ENCODE measurements at places on chromosomes 1 and 21.

- DNase-seq: no peak
Measured at GRCh38 chr1:182587666-182588499, 1.2 kb downstream of the RNASEL start.

- DNase-seq: no peak
Measured at GRCh38 chr1:81129776-81130175, 671.0 kb upstream of the ADGRL2 start.

DNA sequence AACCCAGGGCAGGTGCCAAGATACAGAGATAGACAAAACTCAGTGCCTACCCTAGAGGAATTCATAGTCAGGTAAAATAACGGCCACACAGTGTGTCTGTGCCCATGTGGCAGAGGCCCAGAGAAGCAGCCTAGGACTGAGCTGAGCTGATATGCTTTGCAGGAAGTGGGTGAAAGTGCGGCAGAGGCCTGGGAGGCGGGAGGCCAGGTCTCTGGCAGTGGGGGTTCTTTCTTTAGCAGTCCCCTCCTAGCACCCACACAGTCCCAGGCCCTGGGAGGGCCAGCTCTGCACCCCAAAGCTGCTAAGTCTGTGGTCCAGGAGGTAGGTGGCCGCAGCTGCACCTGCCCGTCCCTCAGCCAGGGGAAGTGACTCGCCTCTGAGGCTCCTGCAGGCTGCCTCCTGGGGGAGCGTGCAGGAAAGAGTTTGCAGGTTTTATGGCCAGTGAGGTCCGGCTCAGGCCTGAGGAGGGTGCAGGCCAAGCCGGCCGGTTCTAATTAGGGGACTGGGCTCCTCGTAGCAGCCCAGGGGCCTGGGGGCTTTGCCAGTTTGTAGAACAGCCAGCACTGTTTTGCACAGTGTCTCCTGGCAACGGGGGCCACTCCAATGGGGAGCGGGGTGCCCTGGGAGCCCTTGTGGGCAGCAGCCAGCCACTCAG, 107.9 kb downstream of the SPSB1 start:
- DNase-seq: no peak

GRCh38 chr1:220878191-220879075, 810 bp upstream of the HLX start:
- no peak for DNase-seq

DNA sequence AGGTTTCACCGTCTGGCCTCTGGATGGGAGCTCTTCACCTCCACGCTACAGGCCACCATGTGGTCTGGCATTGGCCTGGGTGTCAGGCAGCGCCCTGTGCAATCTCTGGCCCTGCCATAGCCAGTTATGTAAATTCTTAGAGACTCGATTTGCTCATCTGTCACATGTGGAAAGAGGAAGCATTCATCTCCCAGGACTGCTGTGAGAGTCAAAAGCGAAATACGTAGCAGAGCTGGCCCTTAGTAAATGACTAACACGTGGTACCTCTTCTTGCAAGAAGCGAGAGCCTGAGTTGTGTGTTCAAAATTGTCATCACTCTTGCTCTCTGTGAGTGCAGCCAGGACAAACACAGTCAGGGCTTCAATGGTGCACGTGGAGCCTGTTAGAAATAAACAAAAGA, 159.0 kb upstream of the BACE2 start:
- DNase-seq: no peak

- no peak for DNase-seq
Measured at GRCh38 chr1:86380257-86380861, 15.8 kb downstream of the ODF2L start.

- DNase-seq: peak; percentile 12
Measured at GRCh38 chr1:94723894-94724293, 96.3 kb upstream of the SLC44A3 start.

GRCh38 chr1:57987523-57987922, 559.0 kb downstream of the OMA1 start:
- DNase-seq: no peak

DNA sequence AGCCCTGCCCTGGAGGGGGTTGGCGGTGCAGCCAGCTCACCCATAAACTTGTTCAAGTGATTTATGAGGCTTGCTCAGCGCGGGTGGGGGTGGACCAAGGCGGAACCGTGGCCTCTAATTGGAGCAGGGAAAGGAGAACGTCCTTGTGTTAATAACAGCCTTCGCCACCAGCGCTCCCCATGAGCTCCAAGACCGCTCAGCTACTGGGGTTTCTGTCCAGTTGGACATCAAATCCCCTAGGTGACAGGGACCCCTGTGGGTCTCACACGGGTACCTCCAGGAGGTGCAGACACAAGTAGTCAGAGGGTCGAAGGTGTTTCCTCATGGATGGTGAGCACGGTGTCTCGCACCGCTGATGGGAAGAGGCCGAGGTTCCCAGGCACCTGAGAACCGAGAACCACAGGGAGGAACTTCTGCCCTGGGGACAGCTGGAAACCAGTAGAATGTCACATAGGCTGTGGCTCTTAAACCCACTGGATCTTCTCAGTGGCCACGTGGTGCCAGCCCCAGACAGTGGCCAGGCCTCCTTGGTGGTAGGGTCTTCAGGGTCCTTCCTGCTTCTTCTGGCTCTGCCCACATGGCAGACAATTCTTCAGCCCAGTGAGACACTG, 3.7 kb upstream of the ACTRT2 start:
- peak; percentile 54 for DNase-seq

DNA sequence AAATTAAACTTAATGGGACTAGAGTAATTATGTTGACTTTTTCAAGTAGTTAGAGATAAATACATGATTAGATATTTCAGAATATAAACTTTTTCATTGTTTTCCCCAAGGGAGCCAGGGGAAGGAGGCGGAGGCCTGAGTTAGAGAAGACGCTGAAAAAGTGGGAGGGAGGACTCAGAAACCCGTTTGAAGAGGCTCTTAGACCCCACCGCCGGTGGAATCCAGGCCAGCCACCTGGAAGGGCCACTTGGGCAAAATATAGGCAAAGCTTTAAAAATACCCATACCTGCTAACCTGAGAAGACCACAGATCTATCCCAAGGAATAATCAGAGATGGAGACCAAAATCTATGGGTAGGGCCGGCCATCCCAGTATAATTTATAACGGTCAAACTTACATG, 242.6 kb downstream of the PTPRU start:
- no peak for DNase-seq

DNA sequence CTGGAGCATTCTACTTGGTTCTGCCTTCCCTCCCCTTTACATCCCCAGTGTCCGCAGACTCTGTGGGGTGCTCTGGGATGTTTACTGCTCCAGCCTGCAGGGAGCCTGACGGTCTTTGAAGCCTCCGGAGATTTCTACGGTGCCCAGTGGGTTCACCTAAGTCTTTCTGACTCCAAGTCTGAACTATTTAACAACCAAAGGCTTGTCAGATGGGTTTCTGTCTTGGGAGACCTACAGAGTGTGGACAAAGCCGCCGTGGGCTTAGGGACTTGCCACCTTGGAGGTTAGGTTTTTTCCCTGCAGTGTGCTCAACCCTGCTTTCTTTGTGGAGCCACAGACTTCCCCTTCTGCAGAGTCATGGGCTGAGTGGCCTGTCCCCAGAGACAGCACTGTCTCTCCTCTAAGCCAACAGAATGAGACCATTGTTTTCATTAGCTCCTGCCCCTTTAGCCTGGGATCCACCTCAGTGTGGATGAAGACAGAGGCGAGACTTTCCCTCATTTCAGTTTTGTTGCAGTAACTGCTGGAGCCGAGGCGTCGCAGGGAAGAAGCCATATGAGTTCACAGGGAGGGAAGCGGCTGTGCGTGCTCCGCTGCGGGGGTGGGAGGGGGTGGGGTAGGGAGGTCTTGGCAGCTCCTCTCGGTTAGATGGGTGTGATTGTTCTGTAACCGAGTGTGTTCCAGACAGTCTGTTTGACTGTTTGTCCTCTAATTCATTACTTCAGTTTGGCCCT, 120.7 kb downstream of the CNIH3 start:
- DNase-seq: no peak

- DNase-seq: no peak
Measured at GRCh38 chr1:173871500-173871899, 3.3 kb downstream of the ZBTB37 start.

DNA sequence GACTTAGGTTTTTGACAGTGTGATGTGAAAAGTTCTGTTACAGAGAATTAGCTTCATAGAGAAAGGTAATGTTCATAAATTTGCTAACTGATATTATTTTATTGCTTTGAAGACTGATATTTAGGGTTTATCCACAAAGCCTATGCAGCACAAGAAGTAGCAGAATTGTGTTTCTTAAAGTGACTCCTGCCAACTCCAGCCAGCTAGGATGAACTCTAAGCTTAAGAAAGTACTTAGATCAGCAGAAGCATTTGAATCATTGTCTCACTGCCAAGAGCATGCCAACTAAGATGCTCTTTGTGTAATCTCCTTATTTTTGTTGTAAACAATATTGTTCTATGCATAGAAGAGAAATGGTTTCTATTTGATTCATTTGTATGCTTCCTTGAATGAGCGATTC, 589.4 kb upstream of the ADGRL4 start:
- DNase-seq: no peak
